T-helper 9 cell (primary cell): ENCODE measurements at places on chromosomes 3 and 15.

GRCh38 chr3:116331380-116331779 is 113.9 kb downstream of the LSAMP start:
- DNase-seq: no peak

DNA sequence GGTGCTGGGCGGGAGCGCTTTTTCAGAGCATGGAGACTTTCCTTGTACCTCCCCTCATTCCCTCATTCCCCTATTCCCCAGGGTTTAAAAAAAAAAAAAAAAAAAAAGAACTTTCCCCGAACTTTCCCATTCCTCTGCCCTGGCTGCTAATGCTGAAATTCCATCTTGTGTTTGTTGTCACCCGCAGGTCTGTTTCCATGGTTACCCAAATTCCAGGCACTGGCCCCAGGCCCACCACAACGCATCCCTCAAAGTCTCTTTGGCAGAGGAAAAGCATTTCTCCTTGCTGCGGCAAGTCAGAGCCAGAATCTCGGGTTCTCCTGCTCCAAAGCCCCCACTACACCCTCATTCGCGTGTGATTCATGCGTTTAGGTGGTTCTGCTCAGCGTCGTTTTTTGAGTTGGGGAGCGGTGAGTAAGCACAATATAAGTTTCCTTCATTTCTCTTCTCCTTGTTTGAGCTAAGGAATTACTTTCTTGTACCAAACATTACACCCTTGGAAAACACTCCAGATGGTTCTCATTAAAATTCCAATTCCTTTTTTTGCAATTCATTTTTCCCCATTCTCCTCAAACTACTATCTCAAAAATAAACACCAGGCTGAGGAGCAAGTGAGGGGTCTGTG is 21.6 kb downstream of the ANAPC13 start:
- no peak for DNase-seq

- no peak for DNase-seq
Observed at GRCh38 chr3:73273341-73273740, 211.9 kb downstream of the EBLN2 start.

- DNase-seq: no peak
Observed at GRCh38 chr3:193905541-193906396, 230.2 kb upstream of the HES1 start.

DNA sequence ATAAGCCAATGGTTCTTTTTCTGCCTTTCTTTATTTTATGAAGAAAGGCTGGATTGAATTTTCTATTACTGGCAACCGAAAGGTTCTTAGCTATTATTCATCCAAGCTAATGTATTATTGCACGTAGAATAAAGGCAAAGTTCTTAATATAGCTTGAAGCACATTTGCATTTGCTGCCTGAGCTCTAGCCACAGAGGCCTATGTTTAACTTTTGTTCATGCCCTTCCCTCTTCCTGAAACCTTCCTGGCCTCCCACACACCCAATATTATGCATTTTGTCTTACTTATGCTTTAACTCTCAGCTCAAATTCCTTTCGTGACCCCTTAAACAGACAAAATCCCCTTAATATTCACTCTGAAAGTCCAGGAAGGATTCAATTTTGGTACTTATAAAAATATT is 71.0 kb upstream of the ZNF280D start:
- DNase-seq: no peak

GRCh38 chr15:34812369-34812768 is 17.0 kb upstream of the ACTC1 start:
- no peak for DNase-seq

- no peak for DNase-seq
Observed at GRCh38 chr15:101118116-101118515, 133.7 kb downstream of the CHSY1 start.

- no peak for DNase-seq
Observed at GRCh38 chr3:77052051-77052501, 12.2 kb downstream of the ROBO2 start.

DNA sequence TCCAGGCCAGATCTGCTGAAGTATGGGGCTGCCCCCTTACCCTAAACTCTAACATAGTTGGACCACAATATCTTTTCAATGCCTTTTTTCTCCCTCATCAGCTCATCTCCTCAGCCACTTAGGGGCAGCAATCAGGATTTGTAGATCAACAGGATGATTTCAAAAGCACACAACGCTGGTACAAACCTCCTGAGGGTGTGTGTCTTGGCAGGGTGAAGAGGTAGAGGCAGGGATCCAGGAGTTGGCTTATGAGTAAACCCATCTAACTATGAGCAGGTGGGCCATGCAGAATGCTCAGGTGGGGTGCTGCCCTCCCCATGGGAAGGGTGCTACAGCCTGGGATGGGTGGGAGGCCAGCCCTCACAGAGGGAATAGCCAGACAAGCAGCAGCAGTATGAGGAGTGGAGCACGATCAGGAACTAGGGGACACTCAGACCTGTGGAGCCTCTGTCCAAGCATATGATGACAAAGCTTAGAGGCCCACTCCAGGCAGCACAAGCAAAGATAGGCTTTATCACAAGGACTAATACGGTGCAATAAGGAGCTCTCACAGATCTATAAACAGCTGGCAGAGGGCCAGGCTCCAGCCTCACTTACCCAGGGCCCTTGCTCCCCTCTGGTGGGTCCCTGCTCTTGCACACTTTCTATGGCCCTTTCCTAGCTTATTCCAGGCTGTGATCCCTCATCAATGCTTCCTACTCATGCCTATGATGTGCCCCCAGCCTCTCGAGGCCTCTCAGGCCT is 32.2 kb downstream of the IL20RB start:
- DNase-seq: no peak

- no peak for DNase-seq
Observed at GRCh38 chr3:185828755-185829154, 3.9 kb upstream of the IGF2BP2 start.

DNA sequence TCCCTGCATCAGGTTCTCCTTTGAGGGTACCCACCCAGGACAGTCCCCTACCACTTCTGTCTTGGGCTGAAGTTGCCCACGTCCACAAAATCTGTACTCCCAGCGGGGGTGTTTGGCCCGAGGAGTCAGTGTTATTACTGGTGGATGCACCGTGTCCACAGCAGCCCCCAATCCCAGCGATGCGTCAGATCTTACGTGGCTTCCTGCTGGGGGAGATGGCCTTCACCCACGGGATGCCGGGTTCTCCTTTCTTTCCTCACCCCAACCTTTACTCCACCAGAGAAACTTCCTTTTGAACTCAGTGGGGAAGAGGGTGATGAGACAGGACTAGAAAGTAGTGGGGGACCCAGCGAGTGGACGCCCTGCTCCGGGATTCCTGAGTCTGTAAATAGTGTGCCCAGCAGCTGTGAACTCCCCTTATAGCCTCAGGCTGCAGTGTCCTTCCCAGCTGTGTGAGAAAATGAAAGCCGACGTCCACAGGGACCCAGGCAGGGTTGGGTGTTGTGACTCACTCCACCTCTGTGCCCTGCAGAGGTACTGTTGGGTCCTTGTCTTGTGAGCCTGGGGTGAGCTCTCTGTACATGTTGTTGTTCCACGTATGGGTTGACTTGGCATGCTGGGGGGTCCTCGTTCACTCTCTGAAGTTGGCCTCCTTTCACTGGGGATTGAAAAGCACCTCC is 31.5 kb downstream of the CRTAP start:
- no peak for DNase-seq

- DNase-seq: no peak
Observed at GRCh38 chr15:59687836-59688235, 1.3 kb downstream of the BNIP2 start.

DNA sequence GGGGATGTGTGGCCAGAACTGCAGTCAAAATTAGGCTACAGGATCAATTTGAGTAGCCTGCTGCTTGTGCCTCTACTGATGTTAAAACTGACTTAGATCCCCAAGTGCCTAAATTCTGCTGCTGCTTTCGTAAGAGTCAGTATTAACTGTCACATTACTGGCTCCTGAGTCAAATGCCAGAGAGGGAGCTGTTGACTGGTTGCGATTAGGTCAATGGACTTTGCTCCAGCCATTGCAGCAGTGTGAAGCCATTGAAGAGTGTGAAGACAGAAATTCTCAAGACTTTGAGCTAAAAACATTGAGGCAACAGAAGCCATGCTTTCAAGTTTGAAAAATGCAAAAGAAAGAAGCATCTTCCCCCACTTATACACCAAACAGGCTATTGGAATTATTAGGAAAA is 151.1 kb upstream of the MITF start:
- DNase-seq: no peak
